ENCODE measurements at places on chromosomes 1 and 21. TPM values are rescaled to one million over a fixed set of nuclear protein-coding genes. Genes with fewer than 3 reads are reported as not detected.

- no peaks in the 10 kb centered on the region for H3K36me3 ChIP-seq
- H3K4me3 ChIP-seq = no peak overlapping the region
- DNase-seq = peak; percentile 80
- no peaks in the 10 kb centered on the region for H3K27me3 ChIP-seq
- no peak overlapping the region for H3K27ac ChIP-seq
These were observed 36.5 kb downstream of the EVA1C start for GRCh38 chr21:32448803-32449594.

- H3K27me3 ChIP-seq = no peaks in the 10 kb centered on the region
- H3K27ac ChIP-seq = no peak overlapping the region
- DNase-seq = no peak
- no peak overlapping the region for H3K4me3 ChIP-seq
- H3K4me1 ChIP-seq = peaks cover 20% of the 10 kb centered on the region
These were observed 100.2 kb upstream of the RAB3GAP2 start for GRCh38 chr1:220372451-220372850.

GRCh38 chr1:15151871-15152270 is 1.7 kb upstream of the TMEM51 start:
- no peak overlapping the region for H3K27ac ChIP-seq
- H3K27me3 ChIP-seq = peaks cover 16% of the 10 kb centered on the region
- peaks cover 10% of the 10 kb centered on the region for H3K4me1 ChIP-seq

GRCh38 chr1:25482211-25482610 is 51.5 kb downstream of the MACO1 start:
- peaks cover 9% of the 10 kb centered on the region for H3K36me3 ChIP-seq
- H3K4me3 ChIP-seq = no peak overlapping the region
- no peak overlapping the region for H3K27ac ChIP-seq
- H3K27me3 ChIP-seq = no peaks in the 10 kb centered on the region

- peak overlapping the region; percentile 49 for H3K4me3 ChIP-seq
- no peak for DNase-seq
- peaks cover 63% of the 10 kb centered on the region for H3K4me1 ChIP-seq
- H3K27me3 ChIP-seq = no peaks in the 10 kb centered on the region
These were observed 31.8 kb upstream of the JUN start for GRCh38 chr1:58815686-58816071.

DNA sequence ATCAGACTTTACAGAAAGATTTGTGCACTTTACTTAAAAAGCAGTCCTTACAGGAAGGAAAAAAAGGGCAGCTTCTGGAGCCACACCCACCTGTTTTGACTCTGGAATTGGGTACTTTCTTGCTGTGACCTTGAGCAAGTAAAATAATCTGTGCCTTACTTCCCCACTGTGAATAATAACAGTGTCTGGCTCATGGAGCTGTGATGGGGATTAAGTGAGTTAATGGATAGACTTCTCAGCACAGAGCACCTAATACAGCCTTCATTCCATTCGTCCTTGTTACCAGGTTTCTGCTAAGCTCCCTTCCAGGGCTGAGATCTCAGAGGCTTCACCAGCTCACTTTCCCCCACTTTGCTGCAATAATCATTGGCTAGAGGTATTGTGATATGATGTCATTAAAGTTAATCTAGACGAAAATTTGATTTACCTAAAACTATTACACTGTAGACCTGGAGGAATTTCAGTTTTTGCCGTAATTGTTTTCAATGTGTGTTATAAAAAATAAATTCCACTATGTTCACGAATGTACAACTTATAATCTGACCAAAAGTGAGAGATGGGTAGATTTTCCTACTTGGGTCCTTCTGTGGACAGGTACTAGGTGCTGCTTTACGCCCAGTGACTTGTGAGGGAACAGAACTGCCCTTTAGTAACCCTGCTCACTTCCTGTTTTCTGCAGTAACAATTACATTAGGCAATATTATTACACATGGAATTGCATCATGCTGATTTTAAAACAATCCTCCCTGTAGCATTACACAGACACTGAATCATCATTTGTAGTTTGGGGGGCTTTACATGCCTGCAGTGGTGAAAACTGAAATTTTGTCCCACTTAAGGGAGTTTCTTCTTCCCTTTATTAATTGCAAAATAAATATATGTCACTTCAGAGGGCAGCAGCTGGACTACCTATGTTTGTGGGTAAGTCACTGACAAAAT is 19.7 kb upstream of the ABCG1 start:
- no peak overlapping the region for H3K4me3 ChIP-seq
- H3K27ac ChIP-seq = no peak overlapping the region
- H3K27me3 ChIP-seq = no peaks in the 10 kb centered on the region
- DNase-seq = peak; percentile 26
- H3K4me1 ChIP-seq = peaks cover 7% of the 10 kb centered on the region

- no peaks in the 10 kb centered on the region for H3K4me1 ChIP-seq
- H3K4me3 ChIP-seq = no peak overlapping the region
- no peaks in the 10 kb centered on the region for H3K27me3 ChIP-seq
- H3K27ac ChIP-seq = no peak overlapping the region
These were observed 30.6 kb downstream of the CDKN2C start for GRCh38 chr1:51000651-51001050.

GRCh38 chr1:94925561-94926125 is 1.3 kb downstream of the CNN3 start:
- H3K27ac ChIP-seq = peak overlapping the region; percentile 100
- H3K4me1 ChIP-seq = peaks cover 48% of the 10 kb centered on the region
- H3K4me3 ChIP-seq = peak overlapping the region; percentile 100
- peaks cover 3% of the 10 kb centered on the region for H3K36me3 ChIP-seq

- no peak overlapping the region for H3K27ac ChIP-seq
- no peak overlapping the region for H3K4me3 ChIP-seq
- H3K4me1 ChIP-seq = peaks cover 17% of the 10 kb centered on the region
- DNase-seq = no peak
- peaks cover 50% of the 10 kb centered on the region for H3K36me3 ChIP-seq
These were observed 19.3 kb downstream of the SH2D2A start for GRCh38 chr1:156797212-156797871.

- no peak overlapping the region for H3K27ac ChIP-seq
- peaks cover 2% of the 10 kb centered on the region for H3K27me3 ChIP-seq
- H3K4me3 ChIP-seq = no peak overlapping the region
- no peaks in the 10 kb centered on the region for H3K4me1 ChIP-seq
These were observed 177.1 kb upstream of the RAB4A start for GRCh38 chr1:229093609-229094336.

- H3K4me1 ChIP-seq = peaks cover under 1% of the 10 kb centered on the region
- H3K27ac ChIP-seq = no peak overlapping the region
- H3K4me3 ChIP-seq = no peak overlapping the region
- peaks cover 8% of the 10 kb centered on the region for H3K27me3 ChIP-seq
These were observed 4.1 kb downstream of the ZNF683 start for GRCh38 chr1:26368486-26368885.

DNA sequence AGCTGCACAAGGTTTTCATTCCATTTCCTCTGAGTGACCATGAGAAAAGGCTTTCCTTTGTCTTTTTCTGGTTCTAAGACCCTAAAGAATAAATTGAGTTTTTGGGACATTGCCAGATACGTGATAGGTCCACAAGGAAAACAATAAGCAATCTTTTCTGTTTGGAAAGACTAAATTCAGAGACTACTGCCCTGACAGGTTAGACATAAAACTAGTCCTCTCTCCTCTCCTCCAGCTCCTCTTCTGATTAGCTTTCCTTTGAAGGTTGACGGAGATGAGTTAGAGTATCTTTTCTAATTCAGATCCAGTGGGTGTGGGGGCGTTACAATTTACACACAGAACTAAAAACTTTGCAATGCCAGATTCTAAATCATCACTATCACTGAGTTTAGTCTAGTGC is 57.8 kb upstream of the C1orf53 start:
- no peak for DNase-seq
- H3K4me1 ChIP-seq = no peaks in the 10 kb centered on the region
- H3K27me3 ChIP-seq = no peaks in the 10 kb centered on the region
- no peaks in the 10 kb centered on the region for H3K36me3 ChIP-seq

GRCh38 chr1:24639881-24640280 is 3.2 kb upstream of the SRRM1 start:
- no peak overlapping the region for H3K27ac ChIP-seq
- no peak for DNase-seq
- H3K27me3 ChIP-seq = peaks cover 11% of the 10 kb centered on the region
- H3K36me3 ChIP-seq = no peaks in the 10 kb centered on the region

GRCh38 chr1:27357281-27358037 is 9.3 kb downstream of the MAP3K6 start:
- no peak overlapping the region for H3K4me3 ChIP-seq
- H3K36me3 ChIP-seq = peaks cover 3% of the 10 kb centered on the region
- H3K4me1 ChIP-seq = no peaks in the 10 kb centered on the region
- H3K27ac ChIP-seq = no peak overlapping the region
- no peak for DNase-seq
- no peaks in the 10 kb centered on the region for H3K27me3 ChIP-seq

- peak; percentile 16 for DNase-seq
- H3K4me3 ChIP-seq = no peak overlapping the region
- H3K27me3 ChIP-seq = no peaks in the 10 kb centered on the region
These were observed 89.5 kb upstream of the CD53 start for GRCh38 chr1:110783292-110783918.

GRCh38 chr1:114585231-114585630 is 3.8 kb upstream of the BCAS2 start:
- DNase-seq = peak; percentile 2
- H3K4me3 ChIP-seq = no peak overlapping the region
- no peak overlapping the region for H3K27ac ChIP-seq
- H3K4me1 ChIP-seq = peaks cover 3% of the 10 kb centered on the region
- no peaks in the 10 kb centered on the region for H3K36me3 ChIP-seq

DNA sequence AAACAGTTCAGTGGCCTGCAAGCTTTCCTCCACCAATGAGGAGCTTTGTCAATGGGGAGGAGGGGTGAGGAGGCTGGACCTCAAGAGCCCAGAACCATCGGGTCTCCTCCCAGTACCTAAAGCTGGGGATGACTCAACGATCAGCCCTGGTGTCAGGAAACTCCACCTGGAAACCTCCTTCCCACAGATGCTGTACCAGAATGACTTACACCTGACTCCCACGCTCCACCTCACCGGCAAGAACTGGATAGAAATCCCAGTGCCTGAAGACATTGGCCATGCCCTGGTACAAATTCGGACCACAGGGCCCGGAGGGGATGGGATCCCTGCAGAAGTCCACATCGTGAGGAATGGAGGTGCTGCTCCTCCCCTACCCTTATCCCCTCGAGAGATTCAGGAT is 11.4 kb downstream of the TMEM81 start:
- H3K27ac ChIP-seq = no peak overlapping the region
- DNase-seq = no peak

DNA sequence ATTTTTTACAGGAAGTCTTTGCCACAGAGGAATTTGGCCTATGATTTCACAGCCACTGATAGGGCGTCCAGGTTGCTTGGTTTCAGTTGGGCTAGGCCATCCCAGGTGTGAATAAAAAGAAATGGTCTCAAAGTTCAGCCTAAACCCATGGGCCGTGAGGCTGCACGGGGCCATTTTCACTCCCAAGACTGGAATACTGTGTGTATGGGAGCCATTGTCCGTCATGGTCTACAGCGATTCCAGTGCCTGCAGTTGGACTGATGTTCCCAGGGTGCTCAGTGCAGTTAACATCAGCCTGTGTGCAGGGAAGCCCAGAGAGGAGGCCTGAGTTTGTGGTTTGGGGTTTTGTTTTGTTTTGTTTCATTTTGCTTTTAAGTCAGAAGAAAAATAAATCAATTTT is 133.2 kb downstream of the ADSS2 start:
- DNase-seq = no peak
- no peaks in the 10 kb centered on the region for H3K27me3 ChIP-seq
- no peak overlapping the region for H3K27ac ChIP-seq
- no peak overlapping the region for H3K4me3 ChIP-seq
- H3K4me1 ChIP-seq = peaks cover 18% of the 10 kb centered on the region

GRCh38 chr1:169364948-169365347 is 2.6 kb downstream of the NME7 start:
- H3K36me3 ChIP-seq = peaks cover 3% of the 10 kb centered on the region
- H3K4me1 ChIP-seq = peaks cover 26% of the 10 kb centered on the region
- no peak overlapping the region for H3K27ac ChIP-seq
- DNase-seq = peak; percentile 12
- H3K27me3 ChIP-seq = no peaks in the 10 kb centered on the region

GRCh38 chr1:179026813-179027669 is 1.3 kb downstream of the FAM20B start:
- H3K4me3 ChIP-seq = peak overlapping the region; percentile 75
- DNase-seq = no peak
- peaks cover 3% of the 10 kb centered on the region for H3K27me3 ChIP-seq
- H3K27ac ChIP-seq = peak overlapping the region; percentile 71
- peaks cover 9% of the 10 kb centered on the region for H3K4me1 ChIP-seq
- no peaks in the 10 kb centered on the region for H3K36me3 ChIP-seq

GRCh38 chr1:236052232-236052993 is 12.5 kb downstream of the NID1 start:
- H3K27me3 ChIP-seq = no peaks in the 10 kb centered on the region
- DNase-seq = no peak
- H3K27ac ChIP-seq = no peak overlapping the region

DNA sequence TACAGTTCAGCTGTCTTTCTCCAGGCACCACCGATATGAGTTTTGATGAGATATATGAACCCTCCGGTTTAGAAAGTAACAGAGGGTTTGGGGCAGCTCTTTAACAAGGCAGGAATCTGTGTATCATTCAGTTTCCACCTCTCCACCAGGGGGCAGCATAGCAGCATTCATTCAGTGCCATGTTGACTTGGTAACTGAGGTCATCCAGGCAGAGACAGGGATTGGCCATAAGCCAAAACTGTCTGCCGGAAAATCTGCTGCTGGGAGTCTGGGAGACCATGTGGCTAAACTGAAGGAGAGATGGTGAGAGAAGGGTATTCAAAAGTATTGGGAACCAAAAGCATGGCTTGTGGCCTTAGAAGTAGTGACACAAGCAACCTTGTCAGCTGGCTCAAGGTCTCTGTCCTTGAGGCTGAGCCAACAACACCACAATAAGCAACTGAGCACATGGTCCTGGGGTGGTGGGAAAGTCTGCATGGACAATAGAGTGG is 98.5 kb downstream of the LMX1A start:
- no peak overlapping the region for H3K4me3 ChIP-seq
- H3K4me1 ChIP-seq = no peaks in the 10 kb centered on the region
- H3K27ac ChIP-seq = no peak overlapping the region
- H3K27me3 ChIP-seq = no peaks in the 10 kb centered on the region
- no peak for DNase-seq

DNA sequence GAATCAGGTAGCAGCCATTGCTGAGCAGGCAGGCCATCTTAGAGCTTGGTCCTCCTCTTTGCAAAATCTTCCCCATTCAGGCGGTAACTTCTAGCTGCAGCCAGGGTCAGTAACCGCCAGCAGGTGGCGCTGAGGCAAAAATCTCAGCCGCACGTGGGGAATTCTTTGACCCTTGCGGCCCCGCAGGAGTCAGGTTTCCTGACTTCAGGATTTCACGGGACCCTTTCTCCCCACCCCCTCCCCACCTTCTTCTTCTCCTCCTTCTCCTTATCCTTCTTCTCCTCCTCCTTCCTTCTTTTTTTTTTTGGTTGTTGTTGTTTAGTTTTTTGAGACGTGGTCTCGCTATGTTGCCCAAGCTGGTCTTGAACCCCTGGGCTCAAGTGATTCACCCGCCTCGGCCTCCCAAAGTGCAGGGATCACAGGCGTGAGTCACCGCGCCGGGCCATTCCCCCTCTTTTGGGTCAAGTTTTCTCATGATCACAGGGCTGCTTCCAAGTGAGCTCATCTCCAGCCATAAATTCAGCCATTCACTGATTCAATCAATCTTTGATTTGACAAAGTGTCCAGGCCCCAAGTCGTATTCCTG is 33.4 kb upstream of the TENT5B start:
- H3K4me1 ChIP-seq = no peaks in the 10 kb centered on the region
- no peaks in the 10 kb centered on the region for H3K36me3 ChIP-seq
- peak; percentile 42 for DNase-seq
- H3K27me3 ChIP-seq = no peaks in the 10 kb centered on the region
- no peak overlapping the region for H3K4me3 ChIP-seq
- no peak overlapping the region for H3K27ac ChIP-seq

Gene MYOC
- total RNA-seq = not detected

Gene CFHR3
- total RNA-seq = not detected

Gene CDC20
- total RNA-seq = 14.5 TPM

Gene NUP133
- total RNA-seq = 35.1 TPM

Gene HMCN1
- 29.6 TPM for total RNA-seq

Gene PKP1
- 0.07 TPM for total RNA-seq

Gene GJA8
- not detected for total RNA-seq

Gene KRTAP19-5
- not detected for total RNA-seq

All from astrocyte (in vitro differentiated cells and primary cell).